ENCODE measurements at places on chromosomes 12 and 14.

DNA sequence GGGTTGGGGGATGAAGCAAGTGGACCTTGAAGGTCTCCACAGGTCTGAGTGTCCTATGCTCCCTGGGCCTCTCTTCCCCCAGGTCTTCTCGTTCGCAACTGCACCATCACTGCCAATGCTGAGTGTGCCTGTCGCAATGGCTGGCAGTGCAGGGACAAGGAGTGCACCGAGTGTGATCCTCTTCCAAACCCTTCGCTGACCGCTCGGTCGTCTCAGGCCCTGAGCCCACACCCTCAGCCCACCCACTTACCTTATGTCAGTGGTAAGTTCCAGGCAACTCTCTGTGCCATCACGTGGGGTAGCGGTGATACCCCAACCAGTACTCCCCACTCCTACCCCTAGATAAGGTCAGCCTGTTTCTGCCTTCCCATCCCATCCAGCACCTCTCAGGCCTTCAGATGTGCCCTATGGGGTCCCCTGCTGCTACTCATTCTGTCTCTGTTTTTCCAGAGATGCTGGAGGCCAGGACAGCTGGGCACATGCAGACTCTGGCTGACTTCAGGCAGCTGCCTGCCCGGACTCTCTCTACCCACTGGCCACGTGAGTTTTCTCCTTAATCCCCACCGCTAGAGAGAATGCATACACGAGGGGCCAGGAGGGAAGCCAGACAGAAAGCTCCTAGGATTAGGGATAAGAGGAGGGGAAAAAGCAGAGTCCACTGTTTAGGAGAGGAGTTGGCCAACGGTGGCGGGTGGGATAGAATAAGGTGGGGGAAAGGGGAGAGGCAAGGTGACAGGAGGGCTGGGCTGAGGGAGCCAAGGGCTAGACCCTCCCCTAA lies 1.6 kb upstream of the TAPBPL start:
- DNase-seq, result no peak

DNA sequence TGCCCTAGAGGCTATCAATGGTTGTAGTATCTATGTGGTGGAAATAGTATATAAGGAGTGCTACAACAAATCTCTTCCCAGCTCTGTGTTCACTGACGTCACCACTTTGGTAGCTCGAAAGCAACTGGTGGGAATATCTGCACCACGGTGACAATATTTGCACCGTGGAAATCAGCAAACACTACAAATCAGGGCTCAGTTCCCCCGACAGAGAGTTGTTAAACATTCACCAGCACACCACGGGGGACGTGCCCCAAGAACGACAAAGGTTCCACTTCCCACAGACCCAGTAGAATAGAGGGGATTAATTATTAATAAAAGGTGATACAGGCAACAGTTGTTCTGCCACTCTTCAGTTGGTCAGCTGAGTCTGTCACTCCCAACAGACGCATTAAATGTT lies 98.4 kb downstream of the CCDC60 start:
- DNase-seq, result no peak

- no peak for DNase-seq
These were observed 26.1 kb downstream of the DTX1 start for GRCh38 chr12:113082486-113083148.

DNA sequence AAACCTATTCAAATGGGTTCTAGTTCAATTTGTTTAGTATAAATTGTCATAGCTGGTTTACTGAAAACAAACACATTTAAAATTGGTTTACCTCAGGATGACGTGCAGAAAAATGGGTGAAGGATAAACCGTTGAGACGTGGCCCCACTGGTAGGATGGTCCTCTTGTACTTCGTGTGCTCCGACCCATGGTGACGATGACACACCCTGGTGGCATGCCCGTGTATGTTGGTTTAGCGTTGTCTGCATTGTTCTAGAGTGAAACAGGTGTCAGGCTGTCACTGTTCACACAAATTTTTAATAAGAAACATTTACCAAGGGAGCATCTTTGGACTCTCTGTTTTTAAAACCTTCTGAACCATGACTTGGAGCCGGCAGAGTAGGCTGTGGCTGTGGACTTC lies 8.3 kb downstream of the CALM1 start:
- no peak for DNase-seq

DNA sequence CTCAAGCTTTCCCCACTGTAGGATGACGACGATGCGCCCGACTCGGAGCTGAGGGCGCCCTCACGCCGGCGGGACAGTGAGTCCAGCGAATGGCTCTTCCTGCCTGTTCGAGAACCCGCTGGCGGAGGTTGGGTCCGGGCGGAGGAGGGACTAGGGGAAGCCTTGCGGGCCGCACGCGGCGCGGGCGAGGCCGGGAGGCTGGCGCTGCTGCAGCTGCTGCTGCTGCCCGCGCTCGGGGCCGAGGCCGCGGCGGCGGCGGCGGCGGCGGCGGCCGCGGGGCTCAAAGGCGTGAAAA lies 1.9 kb downstream of the CCDC177 start:
- DNase-seq, result no peak

DNA sequence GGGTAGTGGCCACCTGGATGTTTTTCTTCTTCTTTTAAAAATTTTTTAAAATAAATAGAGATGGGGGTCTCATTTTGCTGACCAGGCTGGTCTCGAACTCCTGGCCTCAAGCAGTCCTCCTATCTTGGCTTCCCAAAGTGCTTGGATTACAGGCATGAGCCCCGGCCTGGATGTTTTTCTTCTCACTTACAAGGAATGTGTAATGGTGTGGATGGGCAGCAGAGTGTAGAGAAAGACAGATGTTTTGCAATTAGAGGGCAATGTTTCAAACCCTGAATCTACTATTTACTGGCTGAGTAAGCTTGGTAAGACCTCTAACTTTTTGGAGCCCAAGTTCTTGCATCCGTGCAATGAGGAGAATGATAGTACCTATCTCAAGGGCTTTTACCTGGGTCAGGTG lies 48.1 kb downstream of the ADCK1 start:
- no peak for DNase-seq

- no peak for DNase-seq
These were observed 15.9 kb upstream of the ATP6V0A2 start for GRCh38 chr12:123696207-123696606.

DNA sequence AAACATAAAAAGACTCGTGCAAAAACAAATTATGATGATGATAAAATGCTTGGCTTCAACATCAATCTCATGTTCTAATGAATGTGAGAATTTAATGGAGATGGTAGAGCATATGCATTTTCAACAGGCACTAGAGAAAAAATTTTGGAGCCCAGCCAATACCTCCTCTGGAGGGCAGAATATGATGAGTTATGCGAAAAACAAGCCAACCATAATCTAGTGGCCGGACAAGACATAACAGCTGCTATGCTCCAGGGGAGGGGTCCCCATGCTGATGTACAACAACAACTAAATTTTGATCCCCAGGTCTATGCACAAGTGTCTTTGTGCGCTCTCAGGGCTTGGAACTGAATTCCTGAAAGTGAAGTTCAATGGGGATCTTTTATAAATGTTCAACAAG lies 1197.5 kb downstream of the LRFN5 start:
- DNase-seq, result no peak

GRCh38 chr14:31510222-31510621 lies 22.4 kb upstream of the GPR33 start:
- no peak for DNase-seq

- DNase-seq, result no peak
These were observed 69.1 kb downstream of the VEZT start for GRCh38 chr12:95286713-95287112.

GRCh38 chr12:9066755-9067423 lies 48.8 kb downstream of the A2M start:
- no peak for DNase-seq

- no peak for DNase-seq
These were observed 1062.2 kb upstream of the FBXO33 start for GRCh38 chr14:40494483-40494882.

DNA sequence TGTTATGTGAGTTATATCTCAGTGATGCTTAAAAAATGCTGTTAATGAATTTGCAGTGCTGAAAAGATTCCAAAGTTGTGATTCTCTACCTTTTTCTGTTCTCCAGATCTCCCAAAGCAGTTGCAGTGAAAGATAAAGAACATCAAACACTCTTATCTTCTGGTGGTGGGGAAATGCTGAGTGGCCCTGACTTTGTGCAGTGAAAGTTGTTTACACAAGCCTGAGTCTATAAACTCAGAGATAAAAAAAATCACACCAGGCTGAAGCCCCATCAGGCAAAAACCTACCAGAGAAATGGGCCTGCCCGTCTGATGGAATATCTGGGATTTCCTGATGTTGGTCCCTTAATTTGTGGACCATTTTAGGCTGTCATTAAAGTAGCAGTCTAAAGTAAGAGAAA lies 46.1 kb downstream of the RASSF3 start:
- DNase-seq, result no peak

DNA sequence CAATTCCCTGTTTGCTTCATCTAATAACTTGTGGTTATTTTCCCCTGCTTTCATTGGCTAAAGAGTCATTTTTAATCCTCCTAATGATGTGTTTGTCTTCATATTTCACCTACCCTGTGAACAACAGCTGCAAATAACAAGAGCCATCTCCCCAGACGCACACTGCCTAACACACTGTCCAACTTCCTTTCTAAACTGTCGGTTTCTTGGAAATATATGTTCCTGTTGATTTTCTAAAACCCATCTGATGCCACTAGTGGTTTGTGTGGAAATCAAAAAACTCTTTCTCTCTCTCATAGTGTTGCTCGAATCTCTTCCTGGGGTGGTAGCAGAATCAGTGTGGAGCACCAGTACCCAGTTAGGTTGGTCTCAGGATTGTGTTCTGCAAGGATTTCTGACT lies 226.9 kb downstream of the EPS8 start:
- DNase-seq, result no peak

DNA sequence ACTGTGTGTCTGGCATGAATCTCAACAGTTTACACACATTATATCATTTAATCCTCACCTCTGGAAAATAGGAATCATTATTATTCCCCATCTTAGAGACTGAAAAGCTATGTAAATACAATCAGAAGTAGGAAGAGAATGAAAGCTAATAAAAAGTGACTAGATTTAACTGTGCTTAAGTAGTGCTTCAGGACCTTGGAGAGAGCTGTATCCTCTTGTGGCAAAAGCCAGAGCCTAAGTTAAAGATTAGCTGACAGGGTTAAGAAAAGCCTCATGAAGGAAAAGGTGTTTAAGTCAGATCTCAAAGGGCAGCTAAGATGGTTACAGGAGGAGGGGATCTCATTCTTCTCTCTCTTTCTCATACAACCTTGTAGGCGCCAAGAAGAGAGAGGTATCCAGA lies 65.3 kb upstream of the TMEM233 start:
- DNase-seq, result no peak

GRCh38 chr12:6295094-6295811 lies 15.2 kb upstream of the PLEKHG6 start:
- DNase-seq, result no peak

DNA sequence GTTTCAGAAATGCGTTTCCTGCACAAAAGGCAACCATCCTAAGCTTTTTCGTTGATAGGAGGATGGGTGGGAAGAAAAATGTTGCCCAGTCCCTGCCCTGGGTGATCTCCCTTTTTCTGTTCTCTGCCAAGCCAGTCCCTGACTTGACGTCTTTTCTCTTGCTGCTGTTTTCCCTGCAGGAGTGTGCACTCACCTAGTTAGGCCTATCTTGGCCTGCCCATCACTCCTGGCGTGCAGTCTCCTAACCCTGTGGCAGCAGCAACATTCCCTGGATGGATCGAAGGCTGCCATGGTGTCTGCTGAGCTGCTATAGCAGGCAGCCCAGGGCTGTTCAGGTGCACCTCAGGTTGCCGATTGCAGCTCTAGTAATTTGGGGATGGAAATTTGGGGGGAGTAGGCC lies 1.2 kb downstream of the UNC119B start:
- no peak for DNase-seq

DNA sequence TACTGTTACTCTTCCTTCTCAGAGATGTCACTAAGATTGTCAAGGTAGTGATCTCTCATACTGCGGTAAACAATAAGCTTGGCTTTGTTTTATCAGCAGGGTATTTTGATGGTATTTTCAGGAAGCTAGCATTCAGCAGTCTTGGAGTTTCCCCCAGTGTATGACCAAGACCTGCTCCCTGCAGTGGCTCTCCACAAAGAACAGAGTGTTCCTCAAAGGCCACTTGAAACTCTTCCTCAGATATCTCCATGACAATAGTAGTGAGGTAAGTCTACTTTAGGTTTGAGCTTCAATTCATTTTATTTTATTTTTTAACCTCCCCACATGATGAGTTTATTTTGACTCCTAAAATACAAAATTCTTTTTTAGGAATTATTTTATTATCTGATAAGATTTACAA lies 74.0 kb upstream of the G2E3 start:
- DNase-seq, result no peak

Data from NCI-H1930 (cell line).